ENCODE measurements at places on chromosomes 5 and 9. TPM values are rescaled to one million over a fixed set of nuclear protein-coding genes. Genes with fewer than 3 reads are reported as not detected.

Gene WNT8A
- total RNA-seq, result 0.18 TPM

Gene KIF12
- 101 TPM for total RNA-seq

Gene BHMT
- 359 TPM for total RNA-seq

Gene IRX2
- 19.0 TPM for total RNA-seq

Gene IL9
- total RNA-seq, result not detected

Gene GABRA6
- not detected for total RNA-seq

Gene GLRA1
- total RNA-seq, result not detected

Data from metanephros (tissue), 2 donors.